AG04449 (cell line): ENCODE measurements at places on chromosomes 12 and 14.

GRCh38 chr12:114320968-114321367, 85.0 kb downstream of the TBX5 start:
- no peak for DNase-seq

DNA sequence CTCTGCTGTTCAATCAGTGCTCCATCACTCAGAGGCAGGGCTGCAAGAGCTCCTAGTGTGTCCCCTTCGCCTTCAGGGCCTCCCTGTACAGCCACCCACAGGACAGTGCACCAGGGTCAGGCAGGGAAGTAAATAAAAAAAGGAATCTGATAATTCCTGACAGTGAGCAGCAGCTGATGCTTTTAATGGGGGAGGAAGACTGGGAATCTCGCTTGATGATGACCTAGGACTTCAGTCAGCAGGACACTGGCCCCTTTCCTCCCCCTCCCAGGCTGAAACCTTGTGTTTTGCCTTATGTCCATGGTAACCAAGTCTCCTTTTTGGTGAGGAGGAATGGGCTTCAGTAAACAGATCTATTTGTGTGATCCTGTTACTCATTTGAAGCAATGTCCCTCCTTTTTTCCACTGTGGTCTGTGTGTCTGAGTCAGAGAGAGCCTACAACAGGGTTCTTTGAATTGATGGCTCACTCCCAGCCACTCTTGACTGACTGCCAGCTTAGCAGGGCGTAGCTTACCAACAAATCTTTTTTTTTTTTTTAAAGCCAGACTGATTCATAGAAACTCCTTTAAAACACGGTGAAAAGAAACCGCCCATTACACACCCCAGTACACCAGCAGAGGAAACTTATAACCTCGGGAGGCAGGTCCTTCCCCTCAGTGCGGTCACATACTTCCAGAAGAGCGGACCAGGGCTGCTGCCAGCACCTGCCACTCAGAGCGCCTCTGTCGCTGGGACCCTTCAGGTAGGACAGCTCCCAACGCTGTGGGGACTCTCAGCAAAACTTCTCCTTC, at the start of gene EMP1:
Gene EMP1 (plus strand): TSS at position 597 of the 792 bp plus-strand sequence. CDS start 14,785 bp downstream, outside the sequence.
- peak; percentile 97 for DNase-seq

GRCh38 chr14:65943916-65944410, 531.4 kb downstream of the FUT8 start:
- DNase-seq: no peak

DNA sequence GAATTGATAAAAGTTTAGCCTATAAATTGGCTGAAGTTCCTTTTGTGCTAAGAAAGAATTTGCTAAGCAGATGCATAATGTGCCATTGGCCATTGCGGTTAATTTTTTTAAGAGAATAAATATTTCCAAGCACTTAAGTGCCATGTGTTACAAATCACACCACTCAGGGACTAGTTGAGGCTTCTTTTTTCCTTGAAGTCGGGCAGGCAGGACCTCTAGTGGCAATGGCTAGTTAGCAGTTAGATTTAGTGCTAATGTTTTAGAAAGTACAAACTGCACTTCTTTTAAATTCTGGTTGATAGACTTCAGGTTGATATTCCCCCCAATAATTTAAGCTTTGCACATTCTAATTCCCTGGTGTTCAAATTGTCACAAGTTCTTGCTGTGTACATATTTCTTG, 294.3 kb downstream of the APAF1 start:
- peak; percentile 19 for DNase-seq

DNA sequence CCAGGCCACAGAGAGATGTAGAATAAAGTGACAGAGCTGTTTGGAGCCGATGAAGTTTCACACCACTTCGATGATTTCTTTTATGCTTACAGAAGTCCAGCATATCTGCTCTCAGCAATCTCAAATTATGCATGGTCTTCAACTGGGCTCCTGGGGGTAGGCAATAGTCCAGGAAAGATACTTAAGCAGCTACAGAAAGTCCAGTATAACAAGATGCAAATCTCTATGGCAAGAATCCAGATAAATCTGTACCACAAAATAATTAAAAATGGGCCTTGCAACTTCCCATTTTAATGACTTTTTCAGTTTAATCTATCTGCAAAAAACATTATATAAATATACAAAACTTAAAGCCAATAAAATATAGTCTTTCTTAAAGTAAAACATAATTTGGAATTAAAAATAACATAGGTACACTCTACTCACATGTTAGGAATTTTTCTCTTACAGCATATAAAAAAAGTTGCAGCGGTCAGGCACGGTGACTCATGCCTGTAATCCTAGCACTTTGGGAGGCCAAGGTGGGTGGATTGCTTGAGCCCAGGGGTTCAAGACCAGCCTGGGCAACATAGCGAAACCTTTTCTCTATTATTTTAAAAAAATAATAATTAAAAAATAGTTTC, 20.5 kb upstream of the RAD51AP1 start:
- DNase-seq: peak; percentile 47

DNA sequence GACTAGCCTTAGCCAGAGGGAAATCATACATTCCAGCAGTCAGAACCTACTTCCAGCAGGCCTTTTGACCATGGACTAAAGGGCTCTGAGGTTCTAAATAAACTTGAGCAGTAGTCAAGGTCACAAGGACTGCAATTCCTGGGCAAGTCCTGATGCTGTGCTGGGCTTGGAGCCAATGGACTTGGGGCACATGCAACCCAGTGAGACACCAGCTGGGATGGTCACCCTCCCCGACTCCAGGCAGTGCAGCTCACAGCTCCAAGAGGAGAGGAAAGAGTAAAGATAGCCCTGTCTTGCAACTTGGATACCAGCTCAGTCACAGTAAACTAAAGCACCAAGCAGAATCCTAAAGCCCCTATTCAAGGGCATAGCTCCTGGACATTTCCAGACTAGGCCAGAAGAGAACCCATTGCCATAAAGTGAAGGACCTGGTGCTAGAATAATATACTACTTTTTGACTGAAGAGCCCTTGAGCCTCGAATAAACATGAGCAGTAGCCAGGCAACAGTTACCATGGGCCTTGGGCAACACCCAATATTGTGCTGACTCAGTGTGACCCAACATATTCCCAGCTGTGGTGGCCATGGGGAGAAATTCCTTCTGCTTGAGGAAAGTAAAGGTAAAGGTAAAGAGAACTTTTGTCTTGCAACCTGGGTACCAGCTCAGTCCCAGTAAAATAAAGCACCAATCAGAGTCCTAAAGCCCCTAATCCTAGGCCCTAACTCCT, 226.2 kb upstream of the CLEC14A start:
- DNase-seq: no peak

- DNase-seq: no peak
Measured at GRCh38 chr12:68348419-68348818, 16.3 kb upstream of the MDM1 start.

- no peak for DNase-seq
Measured at GRCh38 chr12:105024928-105025327, 38.8 kb downstream of the NOPCHAP1 start.

GRCh38 chr12:14443531-14443930, 78.0 kb downstream of the ATF7IP start:
- DNase-seq: no peak

DNA sequence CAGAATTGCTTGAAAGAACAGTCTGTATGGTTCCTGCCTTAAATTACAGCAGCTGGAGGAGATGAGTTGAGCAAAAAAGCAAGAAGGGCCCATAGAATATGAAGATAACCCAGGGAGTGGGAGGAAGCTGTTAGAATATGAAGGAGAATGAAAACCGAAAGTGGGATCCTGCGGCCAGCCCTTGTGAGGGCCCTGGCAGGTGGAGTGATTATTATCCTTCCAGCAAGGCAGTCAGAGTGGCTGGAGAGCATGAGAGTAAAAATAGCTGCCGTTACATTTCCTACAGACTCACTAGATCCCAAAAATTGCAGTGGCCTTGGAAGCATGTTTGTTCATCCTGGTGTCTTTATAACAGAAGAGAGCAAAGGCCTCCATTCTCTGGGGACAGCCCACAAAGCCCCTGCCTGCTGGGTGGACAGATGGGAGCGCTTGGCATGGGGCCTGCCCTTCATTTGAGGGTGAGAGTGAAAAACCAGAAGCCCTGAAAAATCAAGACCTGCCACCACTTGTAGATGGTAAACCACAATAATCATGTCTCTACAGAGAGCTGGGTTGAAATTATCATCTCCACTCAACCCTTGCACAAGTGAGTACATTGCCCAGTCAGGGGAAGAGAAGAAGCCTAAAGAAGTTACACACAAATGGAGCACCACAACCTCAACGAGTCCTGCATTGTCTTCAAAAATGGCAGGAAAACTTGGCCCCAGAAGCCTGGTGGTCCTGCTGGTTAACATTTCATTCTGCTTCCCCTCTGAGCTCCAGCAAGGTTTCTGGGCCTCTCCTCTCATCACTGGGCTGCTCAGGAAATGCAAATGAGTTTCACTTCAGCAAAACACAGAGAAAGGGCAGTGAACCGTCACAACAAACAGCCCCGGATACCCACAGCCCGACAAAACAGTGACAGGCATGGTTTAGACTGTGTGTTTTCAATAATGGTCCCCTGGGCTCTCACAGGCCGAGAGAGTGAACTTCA, 20.5 kb downstream of the ZDHHC22 start:
- no peak for DNase-seq
